Left lung (tissue), 14 donors: ENCODE measurements at places on chromosomes 4 and X. TPM values are rescaled to one million over a fixed set of nuclear protein-coding genes. Genes with fewer than 3 reads are reported as not detected.

DNA sequence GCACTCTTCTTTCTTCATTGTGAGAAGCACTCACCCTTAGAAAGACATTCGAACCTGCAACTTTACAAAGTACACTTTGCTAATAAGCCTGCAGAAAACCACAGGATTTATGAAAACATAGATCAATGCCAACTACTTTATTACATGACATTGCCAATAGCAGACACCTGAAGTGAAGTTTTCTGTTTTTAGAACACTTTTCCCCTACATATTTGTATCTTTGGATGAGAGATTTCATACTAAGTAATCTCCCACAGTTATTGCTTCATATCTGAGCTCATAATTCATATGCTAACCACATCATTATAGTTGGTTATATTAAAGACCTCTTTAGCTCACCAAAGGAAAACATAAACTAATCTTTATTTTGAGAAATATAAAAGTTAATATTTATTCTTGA is 276.5 kb upstream of the CTSO start:
- H3K27me3 ChIP-seq, result no peaks in the 10 kb centered on the region
- H3K4me3 ChIP-seq, result no peak overlapping the region
- no peaks in the 10 kb centered on the region for H3K4me1 ChIP-seq
- no peak overlapping the region for H3K27ac ChIP-seq
- no peaks in the 10 kb centered on the region for H3K36me3 ChIP-seq

GRCh38 chr4:6241062-6241845 is 28.4 kb upstream of the WFS1 start:
- H3K27me3 ChIP-seq, result peaks cover 62% of the 10 kb centered on the region
- no peak overlapping the region for H3K27ac ChIP-seq
- no peaks in the 10 kb centered on the region for H3K36me3 ChIP-seq

- H3K4me3 ChIP-seq, result no peak overlapping the region
- DNase-seq, result no peak
- no peaks in the 10 kb centered on the region for H3K27me3 ChIP-seq
- no peaks in the 10 kb centered on the region for H3K36me3 ChIP-seq
- no peak overlapping the region for H3K27ac ChIP-seq
Measured at GRCh38 chr4:41197996-41198395, 16.3 kb downstream of the APBB2 start.

SPATA4 gene
- total RNA-seq, result 0.20 TPM

- no peaks in the 10 kb centered on the region for H3K4me1 ChIP-seq
- no peak for DNase-seq
- H3K36me3 ChIP-seq, result no peaks in the 10 kb centered on the region
- H3K4me3 ChIP-seq, result no peak overlapping the region
Measured at GRCh38 chr4:156101571-156101970, 147.9 kb upstream of the CTSO start.

- no peak overlapping the region for H3K4me3 ChIP-seq
- no peaks in the 10 kb centered on the region for H3K27me3 ChIP-seq
Measured at GRCh38 chr4:115293093-115293462, 179.7 kb upstream of the NDST4 start.

CENPVL1 gene
- not detected for total RNA-seq
